ENCODE measurements at places on chromosomes 3 and 15.

DNA sequence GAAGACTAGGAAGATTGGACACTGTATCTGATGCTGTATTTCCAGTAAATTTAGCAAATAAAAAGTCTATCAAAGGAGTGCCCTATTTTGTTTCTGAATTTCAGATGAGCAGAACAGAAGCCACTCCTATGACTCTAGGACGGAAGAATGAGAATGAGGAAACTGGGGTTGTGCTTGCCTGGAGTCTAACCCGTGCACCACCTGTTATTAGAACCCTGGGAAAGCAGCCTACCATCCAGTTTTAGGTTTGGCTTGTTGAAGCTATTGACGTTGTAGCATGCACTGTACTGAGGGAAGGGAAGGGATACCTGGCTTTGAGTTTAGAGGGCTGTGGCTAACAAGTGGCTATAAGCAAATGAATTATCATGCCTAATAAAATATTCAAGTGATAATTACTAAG is 318.5 kb downstream of the SLC9A9 start:
- DNase-seq = no peak

- no peak for DNase-seq
These were observed 47.7 kb upstream of the INSYN1 start for GRCh38 chr15:73800662-73801345.

DNA sequence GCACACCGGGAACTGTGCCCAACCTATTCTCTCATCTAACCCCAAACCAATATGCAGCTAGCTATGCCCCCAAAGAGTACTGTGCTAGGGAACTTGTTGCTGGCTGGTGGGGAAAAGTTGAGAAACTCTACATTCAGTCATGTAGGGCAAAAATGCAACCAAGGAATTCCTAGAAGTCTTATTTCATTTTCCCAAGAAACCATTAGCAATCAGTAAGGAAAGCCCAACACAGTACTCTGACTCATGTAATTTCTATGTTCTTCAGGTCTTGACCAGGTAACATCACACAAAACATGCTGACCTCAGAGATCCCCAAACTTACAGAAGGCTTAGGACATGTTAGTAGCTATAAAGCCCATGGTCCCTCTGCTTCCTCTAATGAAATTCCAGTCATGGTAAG is 52.1 kb downstream of the TASOR start:
- DNase-seq = no peak

DNA sequence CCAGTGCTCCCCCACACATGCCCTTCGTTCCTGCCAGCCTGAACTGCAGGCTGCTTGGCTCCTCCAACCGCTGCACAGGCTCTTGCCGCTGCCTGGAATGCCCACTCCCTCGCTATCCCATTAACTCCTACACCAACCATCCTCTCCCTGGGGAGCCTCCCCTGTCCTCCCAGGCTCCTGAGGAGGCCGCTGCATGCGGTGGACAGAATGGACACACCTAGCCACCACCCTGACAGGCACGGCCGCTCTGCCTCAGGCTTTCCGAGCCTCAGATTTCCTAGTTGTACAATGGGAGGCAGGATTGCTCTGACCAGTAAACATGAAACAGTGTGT is 2.3 kb downstream of the PLXNB1 start:
- no peak for DNase-seq

- no peak for DNase-seq
These were observed 237.0 kb downstream of the LPP start for GRCh38 chr3:188390775-188391443.
